ENCODE measurements at places on chromosomes 3 and 15.

DNA sequence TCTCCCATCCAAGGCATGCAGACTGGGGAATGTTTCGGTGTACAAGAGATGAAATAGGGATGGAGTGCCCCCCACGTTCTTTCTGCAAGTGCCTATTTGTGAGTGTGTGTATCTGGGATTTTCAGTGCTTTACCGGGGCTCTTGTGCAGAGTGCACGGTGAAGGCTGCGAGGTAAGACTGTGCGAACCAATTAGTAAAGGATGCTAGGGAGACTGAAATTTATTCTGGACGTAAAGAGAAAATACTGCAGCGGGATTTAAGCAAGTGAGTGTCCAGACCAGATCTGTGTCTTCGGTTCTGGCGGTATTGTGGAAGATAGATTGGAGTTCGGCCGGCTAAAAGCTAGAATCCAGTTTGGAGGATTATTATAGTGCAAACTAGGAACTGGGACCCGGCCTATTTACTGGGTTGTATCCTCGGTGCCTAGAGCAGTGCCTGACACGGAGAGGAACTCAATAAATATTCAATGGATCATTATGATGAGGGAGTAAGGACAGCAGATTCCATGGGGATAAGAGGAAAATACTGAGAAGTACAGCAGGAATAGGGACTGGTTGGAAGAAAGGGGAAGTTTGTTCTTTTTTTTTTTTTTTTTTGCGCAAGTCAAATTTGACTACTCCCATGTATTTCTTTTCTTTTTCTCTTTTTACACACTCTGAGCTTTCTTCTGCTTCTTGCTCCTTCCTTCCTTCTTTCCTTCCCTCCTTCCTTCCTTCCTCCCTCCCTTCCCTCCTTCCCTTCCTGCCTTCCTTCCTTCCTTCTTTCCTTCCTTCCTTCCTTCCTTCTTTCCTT is 580 bp upstream of the MAGEF1 start:
- no peak for DNase-seq

DNA sequence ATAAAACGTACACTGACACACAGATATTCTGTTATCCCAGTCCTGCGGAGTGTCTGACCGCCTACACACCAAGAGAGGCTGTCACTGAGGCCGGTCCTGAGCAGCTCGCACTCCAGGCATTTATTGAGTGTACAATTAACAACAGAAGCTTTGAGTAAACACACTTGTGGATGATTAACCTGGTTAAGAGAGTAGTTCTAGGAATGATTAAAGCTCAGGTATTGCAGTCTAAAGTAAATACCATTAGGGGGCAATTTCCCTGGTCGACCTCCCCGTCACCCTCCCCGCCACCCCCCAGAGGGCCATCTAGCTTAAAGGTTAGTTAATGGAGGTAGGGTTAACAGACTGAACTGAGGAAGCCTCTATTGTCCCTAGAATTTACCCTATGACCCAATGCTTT is 1278.5 kb downstream of the NSUN3 start:
- no peak for DNase-seq

- DNase-seq = no peak
These were observed 39.9 kb downstream of the PYDC2 start for GRCh38 chr3:191500892-191501291.

- no peak for DNase-seq
These were observed 45.7 kb downstream of the ZFAND6 start for GRCh38 chr15:80105193-80105592.

- DNase-seq = no peak
These were observed 36.2 kb upstream of the FNDC3B start for GRCh38 chr3:172003146-172003545.

DNA sequence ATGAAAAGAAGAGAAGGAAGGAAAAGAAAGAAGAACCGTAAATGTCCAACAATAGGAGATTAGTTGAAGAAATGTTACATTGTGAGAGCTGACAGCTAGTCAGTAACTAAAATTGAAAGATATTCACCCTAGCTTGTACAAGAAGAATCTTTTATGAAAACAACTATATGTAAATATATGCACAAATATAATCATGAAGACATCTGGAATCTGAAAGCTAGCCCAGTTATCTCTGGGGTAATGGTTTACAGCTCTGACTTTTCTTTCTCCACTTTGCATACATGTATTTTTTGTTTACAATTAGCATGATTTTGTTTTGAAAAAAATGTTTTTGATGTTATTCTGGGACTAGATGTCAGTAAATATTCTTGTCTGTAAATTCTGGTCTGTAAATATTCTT is 37.1 kb upstream of the ADAMTSL3 start:
- DNase-seq = no peak

- no peak for DNase-seq
These were observed 36.0 kb upstream of the CDAN1 start for GRCh38 chr15:42772901-42773300.

DNA sequence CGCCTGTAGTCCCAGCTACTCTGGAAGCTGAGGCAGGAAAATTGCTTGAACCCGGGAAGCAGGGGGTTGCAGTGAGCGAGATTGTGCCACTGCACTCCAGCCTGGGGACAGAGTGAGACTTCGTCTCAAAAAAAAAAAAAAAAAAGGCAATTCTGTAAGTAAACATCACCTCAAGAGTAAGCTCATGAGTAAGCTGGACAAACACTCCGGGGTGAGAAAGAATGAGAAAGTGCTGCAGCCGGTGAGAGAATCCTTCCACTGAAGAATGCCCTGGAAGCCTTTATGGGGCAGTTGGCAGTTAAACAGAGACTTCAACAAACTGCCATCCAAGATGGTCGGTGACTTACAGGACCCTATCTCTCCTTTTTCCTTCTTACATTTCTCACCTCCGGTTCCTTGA is 47.5 kb downstream of the FEZF2 start:
- DNase-seq = no peak

DNA sequence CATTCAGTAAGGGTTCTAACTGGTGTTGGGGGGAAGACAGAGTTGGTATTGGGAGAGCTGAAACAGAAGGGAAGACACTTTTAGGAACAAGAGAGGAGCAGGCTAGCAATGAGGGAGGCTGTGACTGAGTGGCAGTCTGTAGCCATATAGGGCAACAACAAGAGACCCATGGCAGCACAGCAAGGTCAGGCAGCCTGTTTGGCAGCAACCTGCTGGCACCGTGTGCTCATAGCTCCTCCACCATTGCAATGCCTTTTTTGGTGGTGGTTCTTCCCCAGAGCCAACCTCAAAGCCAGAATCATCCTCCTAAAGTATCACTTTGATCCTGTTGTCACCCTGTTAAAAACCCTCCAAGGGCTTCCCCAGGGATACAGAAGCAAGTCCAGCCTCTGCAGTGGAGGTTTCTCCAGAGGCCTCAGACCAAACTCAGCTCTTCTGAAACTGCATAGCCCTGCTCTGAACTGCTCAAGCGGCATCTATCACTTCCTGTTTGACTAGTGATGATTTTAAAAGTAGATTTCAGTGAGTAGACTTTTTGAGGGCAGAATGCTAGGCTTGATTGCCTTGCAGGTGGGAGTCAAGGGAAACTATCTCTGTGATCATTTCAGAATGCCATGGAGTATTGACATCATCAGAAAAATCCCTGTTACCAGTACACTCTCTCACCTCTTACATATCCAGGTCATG is 176.9 kb downstream of the STAC start:
- no peak for DNase-seq

DNA sequence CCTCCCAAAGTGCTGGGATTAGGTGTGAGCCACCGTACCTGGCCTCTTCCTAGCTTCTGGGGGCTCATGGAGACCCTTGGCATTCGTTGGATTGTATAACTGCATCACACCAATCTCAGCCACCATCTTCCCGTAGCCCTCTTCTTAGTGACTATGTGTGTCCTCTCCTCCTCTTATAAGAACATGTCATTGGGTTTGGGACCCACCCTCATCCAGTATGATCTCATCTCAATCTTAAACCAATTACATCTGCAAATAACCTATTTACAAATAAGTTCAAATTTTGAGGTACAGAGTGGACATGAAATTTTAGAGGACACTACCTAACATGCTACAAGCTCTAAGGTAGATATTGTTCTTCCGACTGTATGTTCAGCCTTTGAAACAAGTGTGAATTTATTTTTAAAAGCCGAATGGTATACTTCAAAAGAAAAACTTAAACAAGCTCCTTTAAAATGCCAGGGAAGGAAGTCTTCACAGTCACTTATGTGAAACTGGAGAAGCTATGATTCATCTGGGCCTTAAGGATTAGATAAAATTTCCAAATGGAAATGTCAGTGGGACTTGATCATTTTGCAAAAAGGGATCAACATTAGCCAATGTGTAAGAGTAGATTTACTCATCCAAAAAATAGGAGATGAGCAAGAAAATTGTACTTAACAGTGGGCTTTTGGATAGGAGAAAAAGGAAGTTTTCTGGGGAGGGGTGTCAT is 225.7 kb downstream of the MEX3B start:
- DNase-seq = no peak

DNA sequence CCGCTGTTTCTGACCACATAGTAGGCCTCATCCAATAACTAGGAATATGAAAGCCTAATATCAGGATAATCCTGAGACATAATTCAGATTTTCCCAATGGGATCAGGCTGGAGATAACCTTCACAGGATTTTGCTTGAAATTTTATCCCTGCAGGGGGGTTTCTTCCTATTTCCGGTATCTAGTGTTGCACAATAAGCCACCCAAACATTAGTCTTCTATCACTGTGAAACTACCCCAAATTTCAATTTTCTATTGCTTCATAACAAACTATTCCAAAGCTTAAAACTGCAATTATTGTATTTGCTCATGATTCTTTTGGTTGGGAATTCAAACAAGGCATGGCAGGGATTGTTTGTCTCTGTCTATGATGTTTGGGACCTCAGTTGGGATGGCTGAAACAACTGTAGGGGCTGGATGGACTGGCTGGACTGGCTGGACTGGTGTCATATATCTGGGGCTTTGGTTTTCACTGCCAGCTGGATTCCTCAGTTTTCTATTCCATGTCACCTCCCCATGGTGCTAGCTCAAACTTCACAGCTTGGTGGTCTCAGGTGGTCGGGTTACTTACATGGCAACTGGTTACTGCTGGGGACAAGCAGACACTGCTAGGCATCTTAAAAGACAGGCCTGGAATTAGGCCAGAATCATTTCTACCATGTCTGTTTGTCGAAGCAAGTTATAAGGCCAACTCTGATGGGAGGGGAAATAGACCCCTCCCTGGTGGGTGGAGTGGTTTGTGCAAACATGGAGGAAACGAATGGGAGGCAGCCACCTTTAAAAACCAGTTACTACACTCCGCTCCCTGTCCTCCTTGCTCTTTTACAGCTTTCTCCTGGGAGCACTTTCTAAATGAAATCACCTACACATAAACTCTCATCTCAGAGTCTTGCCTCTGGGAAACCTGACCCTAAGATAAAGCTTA is 88.2 kb upstream of the STT3B start:
- DNase-seq = no peak

DNA sequence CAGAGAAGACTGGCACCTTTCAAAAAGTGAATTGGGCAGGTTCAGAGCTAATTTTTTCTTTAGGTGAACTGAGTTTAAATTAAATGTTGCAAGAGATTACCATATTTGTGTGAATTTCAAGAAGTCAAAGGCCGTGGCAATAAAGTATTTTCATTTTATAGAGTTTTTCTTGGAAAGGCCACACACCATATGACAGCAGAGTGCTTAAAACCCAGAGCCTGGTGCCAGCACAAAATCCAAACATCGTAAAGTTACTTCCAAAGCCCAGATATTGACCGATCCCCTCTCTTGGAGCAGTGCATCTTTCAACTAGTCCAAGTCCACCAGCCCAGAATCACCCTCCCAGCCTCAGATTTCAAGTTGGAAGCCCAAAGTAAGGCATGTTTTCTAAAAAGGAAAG is 164.5 kb downstream of the VGLL4 start:
- no peak for DNase-seq

DNA sequence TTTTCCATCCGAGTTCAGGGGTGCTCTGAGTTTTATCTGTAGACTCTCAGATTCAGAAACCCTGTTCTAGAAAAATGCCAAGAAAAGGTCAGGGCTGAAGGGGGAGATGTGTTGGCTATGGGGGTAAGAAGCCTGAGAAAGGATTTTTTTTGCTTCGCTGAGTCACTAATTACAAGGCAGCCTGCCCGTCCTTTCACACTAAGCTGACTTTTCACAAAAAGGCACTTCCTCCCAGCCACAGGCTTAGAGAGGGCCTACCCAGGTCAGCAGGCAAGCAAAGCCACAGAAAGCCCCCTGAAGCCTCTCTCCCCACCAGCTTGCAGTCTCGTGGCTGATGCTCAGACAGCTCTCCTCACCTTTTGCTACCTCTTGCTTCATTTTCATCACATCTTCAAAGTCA is 192.6 kb upstream of the PRICKLE2 start:
- no peak for DNase-seq

DNA sequence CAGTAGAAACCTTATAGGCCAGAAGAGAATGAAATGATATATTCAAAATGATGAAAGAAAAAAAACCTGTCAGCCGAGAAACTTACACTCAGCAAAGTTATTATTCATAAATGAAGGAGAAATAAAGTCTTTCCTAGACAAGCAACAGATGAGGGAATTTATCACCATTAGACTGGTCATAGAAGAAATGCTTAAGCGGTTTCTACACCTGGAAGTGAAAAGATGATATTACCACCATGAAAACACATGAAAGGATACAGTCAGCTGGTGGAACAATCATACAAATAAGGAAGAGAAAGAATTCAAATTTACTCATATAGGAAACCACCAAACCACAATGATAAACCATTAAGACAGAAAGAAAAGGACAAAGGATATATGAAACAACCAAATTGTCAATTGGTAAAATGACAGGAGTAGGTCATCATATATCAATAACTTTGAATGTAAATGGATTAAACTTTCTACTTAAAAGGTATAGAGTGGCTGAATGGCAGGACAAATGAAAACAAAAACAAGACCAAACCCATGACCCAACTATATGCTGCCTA is 29.9 kb upstream of the PRR23C start:
- no peak for DNase-seq

GRCh38 chr3:77125966-77126365 is 86.1 kb downstream of the ROBO2 start:
- DNase-seq = no peak

DNA sequence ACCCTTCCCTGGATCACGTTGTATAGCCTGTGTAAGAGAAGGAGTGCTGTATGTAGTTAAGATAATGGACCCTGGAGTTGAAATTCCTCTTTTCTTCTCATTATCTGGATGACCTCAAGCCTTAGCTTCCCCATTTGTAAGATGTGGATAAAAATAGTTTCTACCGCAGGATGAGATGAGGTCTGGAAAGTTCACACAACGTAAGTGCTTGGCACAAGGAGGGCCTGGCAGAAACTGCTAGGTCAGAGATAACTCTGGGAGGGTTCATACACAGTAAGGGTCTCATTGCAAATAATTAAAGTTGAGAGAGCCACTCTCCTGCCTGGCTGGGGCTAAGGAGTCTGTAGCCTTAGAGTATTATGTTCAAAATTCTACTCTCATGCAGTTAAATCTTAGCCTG is 214.4 kb downstream of the LRTM1 start:
- DNase-seq = no peak

- no peak for DNase-seq
These were observed 182.9 kb downstream of the KCNMB2 start for GRCh38 chr3:178718995-178719635.

- no peak for DNase-seq
These were observed 48.6 kb downstream of the NR1D2 start for GRCh38 chr3:23993556-23994243.

- DNase-seq = no peak
These were observed 50.6 kb upstream of the C3orf80 start for GRCh38 chr3:160174621-160175020.

Measured in immature natural killer cell (primary cell).